ENCODE measurements at places on chromosomes 3 and 15. TPM values are rescaled to one million over a fixed set of nuclear protein-coding genes. Genes with fewer than 3 reads are reported as not detected.

- DNase-seq = no peak
Measured at GRCh38 chr3:23961066-23961465, 16.0 kb downstream of the NR1D2 start.

- DNase-seq = no peak
Measured at GRCh38 chr3:186461141-186461540, 83.0 kb downstream of the CRYGS start.

Gene CACNA2D2
- 1.2 TPM for total RNA-seq

Gene GPR176
- 1.8 TPM for total RNA-seq

- no peak for DNase-seq
Measured at GRCh38 chr15:49707598-49707997, 86.8 kb downstream of the DTWD1 start.

- DNase-seq = peak; percentile 92
Measured at GRCh38 chr15:45200001-45200798, 12.4 kb upstream of the SHF start.
